ENCODE measurements at places on chromosomes 12 and 14.

- no peak overlapping the region for H3K27ac ChIP-seq
- H3K4me1 ChIP-seq: no peaks in the 10 kb centered on the region
- H3K4me3 ChIP-seq: no peak overlapping the region
- no peak for DNase-seq
- no peaks in the 10 kb centered on the region for H3K36me3 ChIP-seq
Observed at GRCh38 chr12:18135086-18135485, 45.1 kb upstream of the RERGL start.

- no peaks in the 10 kb centered on the region for H3K27me3 ChIP-seq
- H3K36me3 ChIP-seq: no peaks in the 10 kb centered on the region
- no peak overlapping the region for H3K27ac ChIP-seq
- DNase-seq: no peak
Observed at GRCh38 chr12:79535751-79536150, 155.0 kb downstream of the PAWR start.

GRCh38 chr12:31860401-31860800 lies 98.8 kb upstream of the RESF1 start:
- no peaks in the 10 kb centered on the region for H3K4me1 ChIP-seq
- DNase-seq: no peak

DNA sequence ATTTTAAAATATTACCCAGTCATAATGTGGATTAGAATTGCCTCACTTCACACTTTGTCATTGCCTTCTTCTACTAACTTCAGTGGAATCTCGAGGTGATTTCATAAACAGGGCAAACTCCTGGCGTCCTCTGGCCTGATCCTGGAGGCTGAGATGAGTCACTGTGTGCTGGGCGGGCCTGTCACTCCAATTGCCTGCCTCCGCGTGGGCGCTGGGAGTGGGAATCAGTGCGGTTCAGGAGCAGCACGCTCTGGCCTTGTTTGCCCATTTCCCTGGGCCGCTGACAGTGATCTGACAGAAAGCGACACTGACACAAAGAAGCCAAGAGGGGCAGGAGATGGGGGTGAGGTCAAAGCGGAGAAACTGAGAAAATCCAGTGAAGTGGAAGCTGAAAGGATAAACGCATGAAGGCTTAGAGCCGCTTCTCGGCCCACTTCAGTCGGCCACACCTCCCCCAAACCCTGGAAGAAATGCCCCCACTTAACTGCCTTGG lies 29.7 kb downstream of the LGR5 start:
- H3K4me1 ChIP-seq: no peaks in the 10 kb centered on the region
- no peak overlapping the region for H3K4me3 ChIP-seq
- H3K36me3 ChIP-seq: no peaks in the 10 kb centered on the region
- H3K27me3 ChIP-seq: no peaks in the 10 kb centered on the region
- H3K27ac ChIP-seq: no peak overlapping the region
- no peak for DNase-seq

DNA sequence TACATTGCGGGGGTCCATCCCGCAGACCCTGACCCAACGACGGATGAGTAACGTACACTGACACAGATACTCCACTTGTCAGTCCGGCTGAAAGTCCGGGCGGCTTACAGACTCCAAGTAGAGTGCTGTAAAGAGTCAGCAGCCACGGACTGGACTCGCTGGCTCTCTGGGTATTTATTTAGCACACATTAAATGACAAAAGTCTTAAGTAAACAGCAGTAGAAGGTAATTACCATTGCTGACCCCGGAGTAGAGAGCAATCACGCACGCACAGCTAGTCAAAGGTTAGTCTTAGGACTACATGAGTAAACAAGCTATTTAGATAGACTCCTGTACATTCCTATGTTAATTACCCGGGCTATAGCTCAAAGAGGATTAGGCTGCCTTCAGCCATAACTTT lies 780.9 kb downstream of the RPS29 start:
- no peak overlapping the region for H3K4me3 ChIP-seq
- H3K4me1 ChIP-seq: no peaks in the 10 kb centered on the region
- H3K27ac ChIP-seq: no peak overlapping the region

DNA sequence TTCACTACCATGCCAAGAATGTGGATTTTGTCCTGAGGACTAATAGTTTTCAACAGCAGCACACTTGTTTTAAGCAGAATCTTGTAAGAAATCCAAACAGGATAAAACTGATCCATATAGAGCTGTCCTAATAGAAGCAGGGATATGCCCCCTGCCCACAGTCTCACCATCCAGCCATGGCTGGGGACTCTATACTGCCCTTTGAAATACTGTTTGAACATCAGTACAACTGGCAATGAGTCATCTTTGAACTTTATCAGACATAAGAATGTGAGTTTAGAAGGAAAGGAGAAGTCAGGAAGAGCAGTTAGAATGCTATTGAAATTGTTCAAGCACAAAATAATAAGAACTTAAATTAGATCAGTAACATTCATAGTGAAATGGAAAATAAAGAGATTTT lies 3.8 kb upstream of the C12orf42 start:
- H3K4me1 ChIP-seq: peaks cover 13% of the 10 kb centered on the region
- no peak overlapping the region for H3K27ac ChIP-seq
- peaks cover 17% of the 10 kb centered on the region for H3K27me3 ChIP-seq
- no peak for DNase-seq
- H3K36me3 ChIP-seq: no peaks in the 10 kb centered on the region

DNA sequence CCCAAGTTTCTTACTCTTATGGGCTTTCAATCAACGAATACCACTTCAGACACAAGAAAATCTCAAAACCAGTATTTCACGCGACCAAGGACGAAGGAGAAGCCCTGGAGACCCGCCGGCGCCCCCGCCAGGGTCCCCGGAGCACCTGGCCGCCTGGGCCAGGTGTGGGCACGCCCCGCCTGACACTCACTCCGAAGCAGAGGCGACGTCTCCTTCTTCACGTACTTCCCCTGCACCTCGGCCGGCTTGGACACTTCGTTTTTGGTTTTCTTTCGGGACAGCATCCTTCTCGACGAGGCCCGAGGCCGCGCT lies 466 bp downstream of the SAV1 start:
- no peaks in the 10 kb centered on the region for H3K36me3 ChIP-seq
- H3K27ac ChIP-seq: peak overlapping the region; percentile 16
- H3K4me3 ChIP-seq: peak overlapping the region; percentile 57
- DNase-seq: no peak

DNA sequence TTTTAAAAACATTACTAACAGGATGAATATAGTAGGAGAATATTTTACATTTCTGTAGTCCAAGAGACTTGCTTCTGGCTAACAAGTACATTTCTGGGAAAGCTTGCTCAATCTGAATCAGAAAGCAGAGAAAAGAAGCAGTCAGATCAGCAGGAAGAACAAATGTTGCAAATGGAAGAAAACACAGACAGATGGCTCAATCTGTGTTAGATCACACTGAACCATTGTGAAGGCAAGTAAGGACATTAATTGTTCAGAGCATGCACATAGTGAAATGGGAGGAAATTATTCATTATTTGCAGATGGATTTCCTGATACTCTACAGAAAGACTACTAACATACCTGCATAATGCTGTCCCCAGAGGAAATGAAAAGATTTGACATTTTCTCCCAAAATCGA lies 65.2 kb upstream of the CNOT2 start:
- H3K4me1 ChIP-seq: no peaks in the 10 kb centered on the region
- DNase-seq: no peak
- no peak overlapping the region for H3K27ac ChIP-seq
- no peak overlapping the region for H3K4me3 ChIP-seq

DNA sequence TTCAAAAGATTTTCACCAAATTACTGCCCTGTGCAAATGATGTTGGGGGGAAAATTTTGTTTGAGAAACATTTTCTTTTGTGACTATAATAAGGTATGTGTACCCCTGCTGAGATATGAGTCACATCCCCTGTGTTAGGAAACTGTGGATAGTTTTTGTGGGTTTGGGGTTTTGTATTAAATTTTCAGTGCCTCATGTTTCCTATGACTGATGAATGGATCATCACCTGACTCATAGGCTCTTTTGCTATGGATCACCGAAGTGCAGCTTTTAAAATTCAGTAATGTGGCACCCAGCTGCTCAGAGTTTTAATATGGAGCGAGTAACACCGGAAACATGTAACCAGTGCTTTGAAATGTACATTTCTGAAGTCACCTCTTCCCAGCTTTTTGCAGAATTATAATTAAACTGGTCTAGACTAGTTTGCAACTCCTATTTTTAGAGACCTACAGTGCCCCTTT lies 167.4 kb upstream of the HMGA2 start:
- no peak overlapping the region for H3K4me3 ChIP-seq
- no peaks in the 10 kb centered on the region for H3K4me1 ChIP-seq
- no peak for DNase-seq
- H3K27ac ChIP-seq: no peak overlapping the region

GRCh38 chr12:3980504-3981272 lies 107.5 kb upstream of the PARP11 start:
- H3K27ac ChIP-seq: no peak overlapping the region
- no peak overlapping the region for H3K4me3 ChIP-seq
- no peak for DNase-seq
- H3K27me3 ChIP-seq: no peaks in the 10 kb centered on the region
- H3K36me3 ChIP-seq: no peaks in the 10 kb centered on the region

DNA sequence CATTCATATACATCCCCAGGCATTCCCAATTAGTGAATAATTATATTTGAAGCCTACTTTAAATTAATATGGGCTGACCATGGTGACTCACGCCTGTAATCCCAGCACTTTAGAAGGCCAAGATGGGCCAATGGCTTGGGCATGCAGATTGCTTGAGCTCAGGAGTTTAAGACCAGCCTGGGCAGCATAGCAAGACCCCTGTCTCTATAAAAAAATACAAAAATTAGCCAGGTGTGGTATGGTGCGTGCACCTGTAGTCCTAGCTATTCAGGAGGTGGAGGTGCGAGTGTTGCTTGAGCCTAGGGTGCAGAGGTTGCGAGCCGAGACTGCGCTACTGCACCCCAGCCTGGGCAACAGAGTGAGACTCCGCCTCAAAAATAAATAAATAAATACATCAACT lies 7.6 kb upstream of the ARID2 start:
- peaks cover 3% of the 10 kb centered on the region for H3K36me3 ChIP-seq
- H3K4me3 ChIP-seq: no peak overlapping the region
- no peaks in the 10 kb centered on the region for H3K27me3 ChIP-seq
- H3K4me1 ChIP-seq: peaks cover 13% of the 10 kb centered on the region
- DNase-seq: no peak

DNA sequence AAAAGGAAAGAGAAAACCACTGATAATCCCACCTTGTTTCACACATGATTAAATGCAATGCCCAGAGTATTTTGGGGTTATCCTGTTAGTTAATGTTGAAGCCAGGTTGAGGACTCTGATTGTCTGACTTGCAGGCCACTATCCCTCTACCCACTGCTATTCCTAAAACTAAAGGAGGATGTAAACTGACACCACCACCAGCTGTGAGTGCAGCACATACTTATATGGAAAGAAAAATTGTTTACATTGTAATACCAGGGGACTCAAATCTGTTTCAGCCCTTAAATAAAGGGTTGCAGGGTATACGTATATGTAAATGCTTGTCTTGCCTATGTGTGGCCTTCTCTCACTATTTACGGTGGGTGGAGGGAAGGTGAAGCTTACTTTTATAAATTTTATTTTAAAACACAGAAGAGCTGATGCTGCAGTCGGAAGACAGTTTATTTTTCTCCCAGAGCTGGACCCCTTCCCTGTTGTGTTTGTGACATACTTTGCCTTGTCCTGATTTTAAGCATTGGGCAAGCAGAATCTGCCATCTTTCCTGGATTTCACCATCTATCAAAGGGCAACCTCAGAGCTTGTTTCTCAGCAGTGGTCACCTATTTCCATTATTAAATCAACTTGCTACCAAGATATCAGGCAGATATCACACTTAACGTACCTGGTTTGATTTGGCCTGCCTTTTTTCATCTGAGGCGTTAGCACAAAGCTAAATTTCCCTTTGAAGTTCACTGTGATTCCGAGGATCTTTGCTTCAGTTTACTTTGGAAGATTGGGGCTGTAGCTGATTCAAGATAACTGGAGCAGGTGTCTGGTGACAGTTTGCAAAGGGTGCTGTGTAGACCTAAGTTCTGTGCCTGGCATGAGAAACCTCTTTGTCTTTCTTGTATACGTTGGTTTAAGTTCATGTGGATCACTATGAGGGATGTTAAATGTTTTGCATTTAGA lies 25.2 kb downstream of the DAAM1 start:
- DNase-seq: no peak
- H3K36me3 ChIP-seq: no peaks in the 10 kb centered on the region

GRCh38 chr12:31322801-31323207 lies 3.1 kb downstream of the SINHCAF start:
- peak overlapping the region; percentile 74 for H3K4me3 ChIP-seq
- no peaks in the 10 kb centered on the region for H3K36me3 ChIP-seq
- DNase-seq: peak; percentile 34
- peaks cover 13% of the 10 kb centered on the region for H3K4me1 ChIP-seq
- H3K27ac ChIP-seq: peak overlapping the region; percentile 94
- H3K27me3 ChIP-seq: no peaks in the 10 kb centered on the region

- H3K36me3 ChIP-seq: peaks cover 82% of the 10 kb centered on the region
- no peak overlapping the region for H3K4me3 ChIP-seq
- H3K4me1 ChIP-seq: no peaks in the 10 kb centered on the region
- DNase-seq: no peak
- H3K27ac ChIP-seq: no peak overlapping the region
Observed at GRCh38 chr12:116009805-116010204, 267.7 kb downstream of the MED13L start.

DNA sequence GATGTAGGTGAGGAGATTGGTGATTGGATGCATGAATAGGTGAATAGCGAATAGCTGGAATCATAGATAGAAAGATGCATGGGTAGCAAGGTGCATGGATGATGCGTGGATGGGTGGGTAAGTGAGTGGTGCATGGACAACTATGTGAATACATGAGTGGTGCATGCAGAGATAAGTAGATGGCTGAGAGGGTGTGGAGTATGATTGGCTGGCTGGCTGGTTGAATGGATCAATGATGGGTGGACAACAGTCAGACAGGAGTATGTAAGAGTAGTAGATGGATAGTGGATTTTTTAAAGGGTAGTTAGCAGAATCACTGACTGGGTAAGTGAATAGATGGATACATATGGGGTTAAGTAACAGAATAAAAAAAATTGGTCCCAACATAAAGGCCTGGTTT lies 33.9 kb downstream of the SERPINA3 start:
- no peaks in the 10 kb centered on the region for H3K27me3 ChIP-seq
- no peak overlapping the region for H3K27ac ChIP-seq
- no peaks in the 10 kb centered on the region for H3K36me3 ChIP-seq
- DNase-seq: no peak

- peaks cover 13% of the 10 kb centered on the region for H3K4me1 ChIP-seq
- DNase-seq: no peak
- no peak overlapping the region for H3K4me3 ChIP-seq
- peaks cover 33% of the 10 kb centered on the region for H3K36me3 ChIP-seq
- no peak overlapping the region for H3K27ac ChIP-seq
- peaks cover 3% of the 10 kb centered on the region for H3K27me3 ChIP-seq
Observed at GRCh38 chr12:95859947-95860850, 1.4 kb downstream of the SNRPF start.
